Activated CD4-positive, alpha-beta T cell treated with anti-CD3 and anti-CD28 coated beads for 24 hours (primary cell): ENCODE measurements at places on chromosomes 3 and 15.

DNA sequence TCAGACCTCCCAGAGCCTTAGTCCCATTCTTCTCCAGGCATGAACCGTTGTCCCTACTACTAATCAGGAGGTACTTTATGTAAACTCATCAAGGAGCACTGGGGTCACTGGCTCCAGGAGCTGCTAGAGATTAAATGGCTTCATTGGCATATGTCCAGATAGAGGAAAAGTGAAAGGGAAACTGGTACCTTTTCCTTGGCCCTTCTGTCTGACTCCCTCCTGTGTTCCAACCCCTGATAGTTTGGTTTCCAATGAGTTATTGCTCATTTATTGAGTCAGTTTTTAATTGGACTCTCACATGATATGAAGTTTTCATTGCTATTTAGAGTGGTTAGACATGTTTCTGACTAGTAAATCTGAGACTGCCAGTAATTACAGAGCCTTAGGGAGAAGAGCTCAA lies 130.5 kb upstream of the BFSP2 start:
- DNase-seq: no peak

DNA sequence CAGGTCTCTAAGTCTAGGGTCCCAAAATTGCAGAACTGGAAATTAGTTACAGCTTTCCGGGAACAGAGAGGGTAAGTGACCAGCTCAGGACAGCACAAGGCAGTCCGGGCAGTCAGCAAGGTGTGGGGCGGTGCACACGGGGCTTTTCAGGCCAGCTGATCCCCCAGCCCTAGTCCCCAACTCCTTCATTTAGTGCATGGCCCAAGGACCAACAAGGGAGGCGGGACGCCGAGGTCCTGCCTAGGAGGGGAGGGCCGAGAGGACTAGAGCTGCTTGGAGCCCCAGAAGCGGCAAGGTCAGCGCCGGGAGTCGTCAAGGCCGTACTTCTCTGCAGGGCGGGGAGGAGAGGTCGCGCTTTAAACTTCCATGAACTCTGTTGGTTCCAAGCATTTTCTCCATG lies 2.0 kb upstream of the PDE8A start:
- DNase-seq: no peak

DNA sequence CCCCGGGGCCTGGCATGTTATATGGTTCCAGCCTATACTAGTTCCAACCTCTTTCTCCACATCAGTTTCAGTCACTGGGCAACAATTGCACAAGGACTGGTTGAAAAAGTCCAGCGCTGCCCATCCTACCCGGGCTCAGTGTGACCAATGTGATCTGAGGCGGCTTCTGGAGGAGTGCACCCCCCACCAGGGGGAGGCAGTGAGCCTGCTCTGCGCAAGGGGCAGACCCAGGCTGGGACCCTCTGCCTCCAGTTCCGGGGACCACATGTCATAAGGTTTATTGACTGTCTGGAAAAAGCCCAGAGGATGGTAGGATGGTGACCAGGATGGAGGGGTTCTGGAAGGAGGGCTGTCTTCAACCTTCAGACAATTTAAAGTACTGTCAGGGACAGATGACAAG lies 25.6 kb upstream of the NR2E3 start:
- DNase-seq: no peak

DNA sequence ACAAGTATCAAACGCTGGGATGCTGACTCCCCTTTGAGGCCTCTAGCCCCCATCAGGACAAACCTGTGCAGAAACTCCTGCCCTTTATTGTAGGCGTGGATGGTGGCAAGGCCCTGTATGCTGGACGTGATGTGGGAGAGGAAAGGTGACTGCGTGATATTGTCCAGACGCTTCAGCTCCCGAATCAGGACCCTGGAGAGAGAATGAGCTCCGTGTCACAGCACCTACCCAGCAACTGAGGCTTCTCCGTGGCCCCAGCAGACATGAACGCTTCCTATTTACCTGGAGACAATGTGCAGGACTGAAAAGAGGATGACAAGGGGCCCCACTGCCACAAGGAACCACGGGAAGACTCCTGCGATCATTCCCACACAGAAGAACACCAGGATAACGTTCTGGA lies 65.0 kb upstream of the PARL start:
- no peak for DNase-seq

GRCh38 chr3:55746808-55747413 lies 259.8 kb upstream of the WNT5A start:
- DNase-seq: no peak

GRCh38 chr15:73344056-73344455 lies 24.7 kb downstream of the HCN4 start:
- DNase-seq: no peak

GRCh38 chr3:187610981-187611511 lies 59.1 kb downstream of the SST start:
- DNase-seq: no peak

- DNase-seq: no peak
These were observed 271.5 kb downstream of the XXYLT1 start for GRCh38 chr3:194999491-194999890.

DNA sequence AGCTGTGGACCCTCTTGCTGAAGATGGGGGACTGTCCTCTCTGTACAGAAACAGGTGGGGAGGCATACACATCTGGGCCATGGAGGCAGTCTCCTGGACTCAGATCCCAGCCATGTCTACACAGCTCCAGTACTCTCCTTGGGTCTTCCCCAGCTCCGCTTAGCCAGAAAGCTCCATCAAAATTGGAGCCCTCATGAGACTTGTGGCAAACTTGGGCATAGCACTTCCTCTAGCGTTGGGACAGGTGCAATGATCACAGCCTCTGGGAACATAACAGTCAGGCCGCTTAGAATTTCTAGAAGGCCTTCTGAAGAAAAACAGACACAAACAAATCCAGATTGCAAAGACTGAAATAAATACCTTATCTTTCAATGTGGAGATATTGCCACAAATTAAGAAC lies 634.3 kb upstream of the GOLIM4 start:
- DNase-seq: no peak

DNA sequence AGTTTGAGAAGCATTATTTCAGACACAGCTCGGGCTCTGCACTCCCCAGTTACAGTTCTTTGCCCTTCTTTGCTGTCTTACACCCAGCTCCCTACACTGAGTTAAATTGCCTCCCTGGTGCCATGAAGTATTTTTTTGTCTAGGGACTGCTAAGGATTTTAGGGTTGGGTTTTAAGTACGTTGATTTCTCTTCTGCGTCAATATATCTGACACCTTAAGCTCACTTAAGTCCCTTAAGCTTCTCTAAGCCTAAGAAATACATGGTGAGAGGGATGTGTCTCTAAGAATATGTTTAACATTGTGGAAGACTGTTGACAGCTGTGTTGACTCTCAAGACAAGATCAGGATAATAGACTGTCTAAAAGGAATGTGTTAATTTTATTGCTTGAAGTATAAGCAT lies 400.5 kb downstream of the PTPRG start:
- DNase-seq: no peak

GRCh38 chr15:79090487-79091203 lies at the start of gene RASGRF1:
Gene RASGRF1, minus strand, starts transcription at chr15:79090780. Its CDS starts 282 bp downstream, at chr15:79090498.
- DNase-seq: no peak

GRCh38 chr15:28891588-28891987 lies 5.8 kb downstream of the APBA2 start:
- no peak for DNase-seq

- no peak for DNase-seq
These were observed 4.5 kb upstream of the HCN4 start for GRCh38 chr15:73373221-73373620.

- DNase-seq: no peak
These were observed 255.0 kb downstream of the CLSTN2 start for GRCh38 chr3:140189976-140190375.

DNA sequence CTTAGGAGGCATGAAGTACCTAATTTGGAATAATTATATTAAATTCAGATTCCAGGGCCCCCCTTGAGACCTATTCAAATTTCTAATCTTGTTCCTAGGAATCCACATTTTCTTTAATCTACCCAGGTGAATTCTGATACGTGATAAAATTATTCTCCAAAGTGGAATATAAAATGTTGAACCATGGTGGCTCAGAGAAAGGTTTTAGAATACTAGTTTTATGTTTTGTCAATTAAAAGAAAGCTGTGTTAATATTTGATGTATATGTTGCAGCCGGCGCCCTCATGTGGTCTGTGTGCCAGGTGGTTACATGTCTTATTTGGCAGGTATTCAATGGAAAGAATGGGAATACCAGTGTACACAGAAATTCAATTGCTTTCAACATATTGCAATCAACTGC lies 321.8 kb downstream of the FEZF2 start:
- DNase-seq: no peak

- no peak for DNase-seq
These were observed 44.8 kb downstream of the ANP32A start for GRCh38 chr15:68775671-68776476.

DNA sequence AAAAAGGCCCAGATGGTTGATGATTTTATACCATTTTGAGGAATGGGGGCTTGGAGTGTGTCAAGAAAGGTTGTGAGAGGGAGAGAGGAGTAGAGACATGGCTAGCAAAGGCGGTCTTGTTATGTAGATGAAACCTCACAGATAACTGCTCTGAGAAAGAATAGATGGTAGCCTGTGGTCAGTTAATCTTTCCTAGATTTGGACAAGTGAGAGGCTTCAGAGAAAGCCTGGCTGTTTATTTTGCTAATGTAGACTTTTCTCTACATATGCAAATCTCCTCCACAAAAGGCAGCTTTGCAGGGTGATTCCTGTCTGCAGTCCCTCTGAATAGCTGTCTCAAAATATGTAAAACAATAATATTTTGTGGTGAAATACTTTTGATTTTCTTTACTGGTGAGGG lies 177.3 kb downstream of the OTOL1 start:
- DNase-seq: no peak

DNA sequence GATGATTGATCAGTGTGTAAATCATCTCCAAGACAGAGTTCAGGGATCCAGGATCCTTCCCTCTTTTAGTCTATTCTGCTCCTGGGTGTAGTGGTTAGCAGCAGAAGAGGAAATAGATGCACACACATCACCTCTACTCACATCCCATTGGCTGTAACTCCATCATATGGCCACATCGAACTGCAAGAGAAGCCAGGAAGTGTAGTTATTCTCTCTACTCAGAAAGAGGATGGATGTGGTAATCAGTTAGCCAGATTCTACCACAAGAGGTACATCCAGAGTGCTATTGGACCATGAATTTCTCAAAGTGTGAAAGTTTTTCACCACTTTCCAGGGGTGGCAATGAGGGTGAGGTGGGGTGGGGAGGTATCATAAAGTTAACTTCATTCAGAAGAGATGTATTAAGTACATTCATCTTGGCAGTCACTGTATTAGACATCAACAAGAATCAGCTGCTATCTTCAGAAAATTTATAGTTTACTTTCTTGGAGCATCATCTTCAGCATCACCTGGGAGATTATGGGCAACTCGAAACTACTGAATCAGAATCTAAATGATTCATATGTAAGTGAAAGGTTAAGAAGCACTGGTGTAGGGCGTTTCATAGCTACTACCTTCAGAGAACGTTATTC lies 60.6 kb upstream of the GAP43 start:
- DNase-seq: no peak

GRCh38 chr15:70539409-70539808 lies 223.9 kb downstream of the UACA start:
- DNase-seq: no peak
